Gastrocnemius medialis (tissue), 4 donors: ENCODE measurements at places on chromosomes 11 and 22. TPM values are rescaled to one million over a fixed set of nuclear protein-coding genes. Genes with fewer than 3 reads are reported as not detected.

Gene FOLR3
- not detected for total RNA-seq

DNA sequence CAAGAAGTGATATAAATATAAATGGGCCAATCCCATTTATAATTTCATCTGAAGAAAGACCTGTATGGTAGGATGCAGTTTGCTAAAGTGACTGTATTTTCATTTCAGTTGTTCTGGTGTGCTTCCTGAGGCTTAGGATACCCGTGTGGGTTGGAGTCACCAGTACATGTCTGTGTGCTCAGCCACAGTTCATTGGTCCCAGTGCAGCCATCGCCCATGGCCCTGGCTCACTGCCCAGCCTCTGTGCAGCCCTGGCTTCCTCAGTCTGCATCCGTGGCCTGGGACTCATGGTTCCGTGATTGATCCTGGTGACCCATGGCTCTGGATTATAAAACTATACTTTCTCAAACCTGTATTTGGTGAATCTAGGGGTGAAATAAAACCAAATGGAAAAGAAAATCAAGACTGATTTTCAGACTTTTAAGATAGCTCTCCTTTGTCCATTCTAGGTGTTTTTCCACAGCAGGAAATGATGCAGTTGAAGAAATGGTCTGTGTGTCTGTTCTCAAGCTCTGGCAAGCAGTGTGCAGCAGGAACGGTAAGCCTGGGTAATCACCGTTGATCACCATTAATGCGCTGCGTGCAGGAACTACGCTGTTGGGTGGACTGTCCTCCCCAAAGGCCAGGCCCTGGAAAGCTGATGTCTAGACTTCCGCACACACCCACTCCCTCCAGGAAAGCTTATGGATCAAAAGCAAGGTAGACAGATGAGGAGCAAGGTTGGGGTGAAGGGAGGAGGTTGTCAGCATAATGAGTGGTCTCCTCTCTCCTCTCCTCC lies 27.2 kb downstream of the TTC12 start:
- no peak for DNase-seq
- no peak overlapping the region for H3K27ac ChIP-seq
- H3K4me3 ChIP-seq, result no peak overlapping the region

- DNase-seq, result no peak
- H3K4me3 ChIP-seq, result no peak overlapping the region
- H3K4me1 ChIP-seq, result no peaks in the 10 kb centered on the region
- H3K27ac ChIP-seq, result no peak overlapping the region
- H3K27me3 ChIP-seq, result no peaks in the 10 kb centered on the region
Observed at GRCh38 chr11:43518408-43519160, 159.9 kb downstream of the TTC17 start.

- H3K4me3 ChIP-seq, result peak overlapping the region; percentile 93
- no peak for DNase-seq
- H3K36me3 ChIP-seq, result no peaks in the 10 kb centered on the region
- H3K27ac ChIP-seq, result peak overlapping the region; percentile 100
- H3K4me1 ChIP-seq, result peaks cover 34% of the 10 kb centered on the region
Observed at GRCh38 chr22:23786261-23786710, 480 bp upstream of the SMARCB1 start.

Gene ALDH3B2
- not detected for total RNA-seq

Gene NPTXR
- 0.64 TPM for total RNA-seq

Gene TRIM51
- not detected for total RNA-seq

Gene PRAME
- not detected for total RNA-seq
